Cerebellum (tissue), 4 donors: ENCODE measurements at places on chromosomes 7 and 10.

GRCh38 chr10:32234471-32234870 is 112.5 kb downstream of the EPC1 start:
- no peak for DNase-seq

DNA sequence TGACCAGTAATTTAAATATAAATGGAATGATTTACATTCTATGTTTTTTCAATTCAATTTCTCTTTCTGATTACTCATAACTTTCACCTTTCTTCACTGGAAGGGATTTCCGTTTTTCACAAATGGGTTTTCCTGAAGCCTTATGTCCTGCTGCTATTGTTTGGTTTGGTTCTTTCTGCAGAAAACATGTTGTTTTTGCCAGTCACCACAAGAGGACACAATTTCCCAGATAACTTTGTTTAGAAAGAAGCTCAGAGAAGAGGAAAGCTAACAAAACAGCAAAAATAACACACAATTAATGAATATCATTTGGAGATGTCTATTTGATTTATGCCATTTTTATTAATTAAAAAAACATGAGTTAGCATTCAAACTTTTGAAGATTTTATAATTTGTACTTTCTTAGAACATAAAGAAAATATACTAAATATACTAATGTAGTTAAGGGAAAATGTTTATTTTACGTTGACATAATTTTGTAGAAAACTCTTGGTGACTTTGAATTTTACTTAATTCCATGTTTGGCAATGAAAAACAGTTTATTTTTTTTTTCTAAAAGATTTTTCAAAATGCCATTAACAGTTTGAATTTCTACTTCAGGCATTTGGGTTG is 4.6 kb upstream of the TWIST1 start:
- no peak for DNase-seq

DNA sequence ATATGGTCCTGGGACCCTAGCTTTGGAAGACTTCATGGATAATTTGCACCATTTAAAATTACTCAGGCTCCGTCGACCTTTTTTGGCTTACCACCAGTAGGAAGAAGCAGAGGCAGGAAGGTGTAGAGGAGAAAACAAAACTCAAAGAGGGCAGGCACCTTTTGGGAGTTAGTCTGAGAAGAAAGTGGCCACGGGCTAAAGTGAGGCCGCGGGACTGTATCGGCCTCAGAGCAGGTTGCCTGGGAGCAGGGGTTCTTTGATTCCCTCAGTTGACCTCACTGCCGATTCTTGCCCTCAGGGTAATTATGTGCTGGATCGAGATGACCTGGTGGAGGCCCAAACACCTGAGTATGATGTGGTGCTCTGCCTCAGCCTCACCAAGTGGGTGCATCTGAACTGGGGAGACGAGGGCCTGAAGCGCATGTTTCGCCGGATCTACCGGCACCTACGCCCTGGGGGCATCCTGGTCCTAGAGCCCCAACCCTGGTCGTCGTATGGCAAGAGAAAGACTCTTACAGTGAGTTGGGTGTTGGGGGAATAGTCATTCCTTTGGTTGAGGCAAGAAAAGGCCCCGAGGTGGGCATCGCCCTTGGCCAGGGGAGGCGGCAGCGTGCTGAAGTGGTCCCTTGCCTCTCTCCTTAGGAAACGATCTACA is 3.1 kb downstream of the MEPCE start:
- no peak for DNase-seq

GRCh38 chr7:99720800-99721595 is 14.0 kb downstream of the CYP3A7 start:
- DNase-seq, result no peak

GRCh38 chr7:99642027-99642426 is 25.3 kb downstream of the ZSCAN25 start:
- DNase-seq, result no peak

GRCh38 chr10:121813211-121813815 is 114.5 kb downstream of the ATE1 start:
- DNase-seq, result no peak

GRCh38 chr10:103602028-103602851 is 108.7 kb downstream of the NEURL1 start:
- peak; percentile 61 for DNase-seq

DNA sequence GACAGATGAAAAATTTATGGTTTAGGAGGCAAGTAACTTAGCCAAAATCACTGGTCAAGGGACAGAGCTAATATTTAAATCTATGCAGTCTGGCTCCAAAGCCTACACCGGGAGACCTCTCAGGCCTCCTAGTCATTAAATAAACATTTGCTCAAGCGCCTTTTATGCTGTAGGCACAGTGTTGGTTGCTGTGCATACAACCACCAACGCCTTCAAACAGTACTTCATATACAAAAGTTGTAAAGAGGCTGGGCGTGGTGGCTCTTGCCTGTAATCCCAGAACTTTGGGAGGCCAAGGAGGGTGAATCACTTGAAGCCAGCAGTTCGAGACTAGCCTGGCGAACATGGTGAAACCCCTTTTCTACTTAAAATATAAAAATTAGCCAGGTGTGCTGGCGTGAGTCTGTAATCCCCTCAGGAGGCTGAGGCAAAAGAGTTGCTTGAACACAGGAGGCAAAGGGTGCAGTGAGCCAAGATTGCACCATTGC is 159.8 kb downstream of the MAGI2 start:
- no peak for DNase-seq

DNA sequence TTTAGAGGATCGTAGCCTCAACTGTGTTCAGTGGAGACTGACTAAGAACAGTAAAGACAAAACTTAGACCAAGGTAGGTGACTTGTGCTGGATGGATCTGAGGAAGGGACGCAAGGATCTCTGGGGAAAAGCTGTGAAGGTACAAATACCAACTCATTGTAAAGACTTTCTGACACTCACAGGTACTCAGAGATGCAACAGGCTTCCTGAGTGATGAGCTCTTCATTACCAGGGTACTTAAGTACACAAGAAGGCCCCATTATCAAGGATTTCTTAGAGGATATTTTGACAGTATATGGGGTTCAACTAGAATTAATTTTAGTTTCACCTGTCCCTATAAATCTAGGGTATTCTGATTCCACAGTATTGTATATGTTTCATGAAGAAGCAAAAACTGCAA is 440.7 kb downstream of the PLXDC2 start:
- DNase-seq, result no peak

DNA sequence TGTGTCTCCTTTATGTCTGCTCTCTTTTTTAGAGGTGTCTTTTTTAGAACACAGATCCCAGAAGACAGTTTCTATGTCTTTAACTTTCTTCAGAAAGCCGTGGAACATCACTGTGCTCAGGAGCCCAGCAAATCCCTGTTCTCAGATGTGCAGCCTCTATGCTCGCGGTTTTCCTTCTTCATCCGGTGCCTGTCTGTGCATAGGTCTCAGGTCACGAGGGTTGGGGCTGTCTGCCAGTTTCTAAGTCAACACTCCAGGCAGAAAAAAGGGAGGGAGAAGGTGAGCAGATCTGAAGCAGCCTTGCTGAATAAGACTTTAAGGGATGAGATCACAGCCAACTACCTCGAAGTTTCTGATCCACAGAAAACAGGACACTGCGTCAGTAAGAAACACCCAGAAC is 68.5 kb downstream of the CRTAC1 start:
- no peak for DNase-seq

GRCh38 chr7:137020351-137020750 is 151.9 kb downstream of the CHRM2 start:
- no peak for DNase-seq

DNA sequence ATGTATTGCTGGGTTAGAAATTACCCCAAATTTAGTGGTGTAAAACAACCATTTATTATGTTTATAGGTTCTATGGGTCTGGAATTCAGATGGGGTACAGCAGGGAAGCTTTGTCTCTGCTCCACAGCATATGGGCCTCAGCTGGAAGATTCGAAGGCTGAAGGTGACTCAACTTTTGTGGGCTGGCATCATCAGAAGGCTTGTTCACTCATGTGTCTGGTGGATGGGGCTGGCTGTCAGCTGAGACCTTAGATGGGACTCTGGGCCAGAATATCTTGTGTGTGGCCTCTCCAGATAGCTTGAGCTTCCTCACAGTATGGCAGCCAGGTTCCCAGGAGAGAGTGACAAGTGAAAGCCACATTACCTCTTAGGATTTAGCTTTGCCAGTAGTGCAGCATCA is 45.9 kb downstream of the ZNF503 start:
- DNase-seq, result no peak

DNA sequence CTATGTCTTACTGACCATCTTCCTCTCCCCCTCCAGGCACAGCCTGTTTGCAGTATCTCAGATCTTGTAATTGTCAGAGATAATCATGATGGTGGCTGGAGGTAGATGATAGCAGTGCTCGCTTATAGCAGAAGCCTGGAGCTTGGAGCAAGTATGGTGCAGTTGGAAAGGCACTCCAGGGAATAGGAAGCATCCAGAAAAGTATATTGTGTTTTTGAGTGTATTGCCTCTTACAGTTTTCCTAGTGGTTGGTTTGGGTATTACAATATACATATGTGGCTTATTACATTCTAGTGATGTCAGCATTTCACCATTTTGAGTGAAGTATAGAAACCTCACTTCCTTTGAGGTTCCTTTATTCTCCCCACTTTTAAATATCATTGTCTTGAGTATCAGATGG is 101.5 kb downstream of the STK31 start:
- DNase-seq, result no peak

DNA sequence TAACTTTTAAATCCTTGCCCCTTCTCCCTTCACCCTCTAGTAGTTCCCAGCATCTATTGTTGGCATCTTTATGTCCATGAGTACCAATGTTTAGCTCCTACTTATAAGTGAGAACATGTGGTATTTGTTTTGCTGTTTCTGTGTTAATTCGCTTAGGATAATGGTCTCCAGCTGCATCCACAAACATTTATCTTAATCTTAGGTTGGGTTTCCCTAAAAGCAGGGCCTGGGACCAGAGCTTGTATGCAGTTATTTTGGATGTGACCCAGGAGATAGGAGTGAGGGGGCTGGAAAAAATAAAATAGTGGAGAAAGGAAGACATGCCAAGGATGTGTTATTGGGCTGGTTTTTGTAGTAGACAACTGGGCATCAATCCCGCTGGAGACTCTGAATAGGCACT is 571.8 kb downstream of the CCSER2 start:
- DNase-seq, result no peak

GRCh38 chr7:10483671-10484070 is 490.0 kb upstream of the PHF14 start:
- DNase-seq, result no peak

- no peak for DNase-seq
Observed at GRCh38 chr7:120550494-120551048, 277.6 kb downstream of the KCND2 start.

DNA sequence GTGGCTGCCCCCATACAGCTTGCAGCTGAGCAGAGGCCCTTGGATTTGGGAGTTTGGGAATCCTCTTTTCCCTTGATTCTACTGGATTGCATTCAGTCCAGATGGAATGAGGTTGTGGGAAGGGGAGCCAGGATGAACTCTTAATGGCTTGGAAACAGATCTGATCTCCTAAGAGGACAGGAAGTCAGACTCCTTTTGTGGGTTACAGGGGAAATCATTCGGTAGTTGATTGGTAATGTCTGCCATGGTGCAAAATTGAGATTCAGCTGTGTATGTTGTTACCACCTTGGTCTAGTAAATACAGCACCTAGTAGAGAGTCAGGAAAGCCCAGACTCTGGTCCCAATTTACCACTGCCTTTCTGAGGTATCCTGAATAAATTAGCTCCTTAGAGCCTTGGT is 144.2 kb upstream of the TNRC18 start:
- DNase-seq, result no peak

GRCh38 chr7:157097569-157097968 is 41.2 kb upstream of the UBE3C start:
- no peak for DNase-seq

- no peak for DNase-seq
Observed at GRCh38 chr7:44769376-44769775, 20.7 kb downstream of the ZMIZ2 start.

DNA sequence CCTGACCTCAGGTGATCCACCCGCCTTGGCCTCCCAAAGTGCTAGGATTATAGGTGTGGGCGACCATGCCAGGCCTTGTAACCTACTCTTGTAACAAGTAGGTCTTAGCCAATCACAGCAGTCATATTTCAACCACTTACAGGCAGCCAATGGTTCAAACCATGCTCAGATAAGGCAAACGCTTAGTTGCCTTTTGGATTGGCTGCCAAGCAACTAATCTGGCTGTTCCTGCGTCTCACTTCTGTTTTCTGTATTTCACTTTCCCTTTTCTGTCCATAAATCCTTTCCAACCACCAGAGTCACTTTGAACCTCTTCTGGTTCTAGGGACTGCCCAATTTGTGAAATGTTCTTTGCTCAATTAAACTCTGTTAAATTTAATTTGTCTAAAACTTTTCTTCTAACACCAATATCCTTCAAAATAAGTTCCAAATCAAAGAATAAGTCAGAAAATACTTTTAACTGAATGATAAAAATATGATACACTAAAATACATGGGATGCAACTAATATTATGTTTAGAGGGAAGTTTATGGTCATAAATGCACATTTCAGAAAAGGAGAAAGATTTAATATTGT is 19.1 kb upstream of the PRF1 start:
- no peak for DNase-seq

DNA sequence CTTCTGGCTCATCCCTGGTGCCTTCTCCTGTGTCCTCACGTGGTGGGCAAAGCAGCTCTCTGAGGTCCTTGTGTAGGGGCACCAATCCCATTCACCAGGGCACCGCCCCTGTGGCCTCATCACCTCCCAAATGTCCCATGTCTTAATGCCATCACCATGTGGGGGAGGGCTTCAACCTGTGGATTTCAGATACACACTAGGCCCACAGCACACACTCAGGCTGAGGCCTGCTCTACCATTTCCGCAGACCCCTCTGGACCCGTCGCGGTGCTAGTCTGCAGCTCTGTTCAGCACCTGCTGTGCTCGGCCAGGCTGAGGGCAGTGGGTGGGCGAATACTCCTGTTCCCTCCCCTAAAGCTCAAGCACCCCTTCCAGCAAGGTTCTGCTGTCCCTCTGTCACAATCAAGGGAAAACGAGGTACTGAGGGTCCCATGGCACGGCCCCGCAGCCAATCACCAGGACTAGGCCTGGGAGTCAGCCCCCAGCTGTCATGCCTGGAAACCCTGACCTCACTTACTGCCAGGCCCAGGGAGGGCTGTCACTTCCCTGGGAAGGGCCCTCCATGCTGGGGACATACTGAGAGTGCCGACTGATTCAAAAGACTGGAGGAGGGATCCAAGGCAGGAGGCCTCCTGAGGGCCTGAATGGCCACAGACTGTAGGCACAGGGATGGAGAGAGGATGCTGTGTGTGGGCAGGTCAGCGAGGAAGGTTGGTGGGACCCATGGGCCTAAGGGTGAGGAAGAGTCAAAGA is 123.8 kb upstream of the RET start:
- no peak for DNase-seq

GRCh38 chr7:5703572-5704533 is 77.6 kb downstream of the RNF216 start:
- no peak for DNase-seq
